Activated CD8-positive, alpha-beta memory T cell treated with anti-CD3 and anti-CD28 coated beads, Interleukin-2, amount 10 ng/mL, durations not matched to agents 7 days and 5 days (primary cell): ENCODE measurements at places on chromosomes 12 and 14. TPM values are rescaled to one million over a fixed set of nuclear protein-coding genes. Genes with fewer than 3 reads are reported as not detected.

KRT3 gene
- total RNA-seq = not detected

KRT80 gene
- not detected for total RNA-seq

SLC10A1 gene
- not detected for total RNA-seq

FAM181A gene
- not detected for total RNA-seq

TWF1 gene
- 27.4 TPM for total RNA-seq

MYH6 gene
- total RNA-seq = 0.23 TPM

ABCB9 gene
- total RNA-seq = 4.4 TPM

TAS2R50 gene
- 1.1 TPM for total RNA-seq

RALGAPA1 gene
- 34.8 TPM for total RNA-seq
